ENCODE measurements at places on chromosomes 16 and 17.

DNA sequence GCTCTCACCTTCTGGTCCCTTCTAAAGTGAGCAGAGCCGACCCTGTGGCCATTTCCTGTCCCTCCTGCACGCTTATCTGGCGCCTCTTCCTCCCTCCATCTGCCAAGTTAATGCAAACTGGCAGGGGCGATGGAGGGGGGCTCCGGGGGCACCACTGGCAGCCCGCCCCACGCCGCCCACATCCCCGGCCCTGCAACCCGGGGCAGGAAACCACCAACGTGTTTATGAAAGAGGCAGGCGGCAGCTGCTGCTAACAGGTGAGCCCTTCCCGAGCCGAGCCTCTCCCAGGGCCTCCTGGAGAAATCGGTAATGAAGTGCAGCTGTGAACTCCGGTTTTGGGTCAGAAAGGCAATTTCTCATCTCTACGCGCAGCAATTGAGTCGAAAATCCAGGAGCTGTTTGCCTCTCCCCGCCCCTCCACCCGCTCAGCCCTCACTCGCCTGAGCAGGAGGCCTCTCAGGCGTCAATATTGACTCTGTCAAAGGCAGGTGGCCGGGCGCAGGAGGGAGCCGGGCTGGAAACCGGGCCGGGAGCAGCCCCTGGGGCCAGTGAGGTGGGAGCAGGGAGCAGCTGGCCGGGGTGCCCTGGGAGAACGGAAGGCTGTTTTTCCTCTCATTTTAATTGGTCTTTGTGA, 164.4 kb upstream of the GSE1 start:
- DNase-seq, result no peak

GRCh38 chr17:14112407-14112806, 43.1 kb downstream of the COX10 start:
- no peak for DNase-seq

- DNase-seq, result no peak
Observed at GRCh38 chr16:86240716-86241363, 269.5 kb upstream of the FOXF1 start.

DNA sequence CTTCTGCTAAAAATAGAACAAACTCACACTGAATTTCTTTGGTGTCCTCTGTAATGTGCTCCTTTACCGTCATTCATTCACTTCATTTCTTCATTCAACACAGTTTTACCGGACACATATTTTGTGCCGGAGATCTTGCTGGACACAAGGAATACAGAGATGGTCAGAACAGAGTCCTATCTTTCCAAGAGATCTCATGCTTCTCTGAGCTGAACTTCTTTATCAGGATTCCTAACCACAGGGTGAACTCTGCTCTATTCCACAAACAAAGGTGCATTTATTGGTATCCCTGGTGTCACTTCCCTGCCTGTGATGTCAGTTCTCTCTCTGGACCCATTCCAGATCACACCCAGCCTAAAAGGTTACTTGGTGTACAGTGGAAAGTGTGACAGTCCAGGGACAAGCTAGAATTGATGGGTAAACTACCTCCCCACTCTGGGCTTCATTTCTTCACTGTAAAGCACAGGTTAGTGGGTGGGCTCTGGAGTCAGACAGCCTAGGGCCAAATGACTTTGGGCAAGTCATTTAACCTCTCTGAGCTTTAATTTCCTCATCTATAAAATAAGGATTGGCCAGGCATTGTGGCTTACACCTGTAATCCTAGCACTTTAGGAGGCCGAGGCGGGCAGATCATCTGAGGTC, 4.2 kb downstream of the IFI35 start:
- no peak for DNase-seq

DNA sequence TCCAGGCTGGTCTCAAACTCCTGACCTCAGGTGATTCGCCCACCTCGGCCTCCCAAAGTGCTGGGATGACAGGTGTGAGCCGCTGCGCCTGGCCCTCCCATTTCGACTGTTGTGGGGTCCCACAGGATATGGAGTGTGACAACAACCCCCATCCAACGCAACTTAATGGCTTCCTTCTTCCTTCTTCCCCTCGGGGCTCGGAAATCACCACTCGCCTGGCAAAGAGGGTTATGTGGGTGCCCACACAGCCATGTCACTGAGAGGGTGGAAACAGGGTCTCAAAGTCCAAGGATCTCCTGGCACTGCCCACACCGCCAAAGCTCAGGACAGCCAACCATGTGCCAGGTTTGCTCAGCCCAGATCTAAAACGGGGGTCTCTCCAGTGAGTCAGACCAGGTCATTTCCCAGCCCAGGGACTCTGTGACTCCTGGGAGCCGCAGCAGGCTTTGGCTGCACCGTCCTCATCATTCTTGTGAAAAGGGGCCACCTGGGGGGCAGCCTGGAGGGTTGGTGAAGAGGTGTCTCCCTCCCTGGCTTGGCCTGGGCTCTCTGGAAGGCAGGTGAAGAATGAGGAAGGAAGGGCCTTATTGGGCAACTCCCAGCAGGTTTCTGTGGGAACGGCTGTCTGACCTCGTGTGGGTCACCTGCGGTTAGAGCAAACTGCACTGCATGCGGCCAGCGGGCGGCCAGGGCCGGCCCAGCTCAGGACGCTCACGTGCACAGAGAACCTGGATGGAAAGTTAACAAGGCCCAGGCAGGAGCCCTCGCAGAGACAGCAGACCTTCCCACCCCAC, 25.3 kb upstream of the LITAF start:
- DNase-seq, result no peak

- DNase-seq, result no peak
Observed at GRCh38 chr16:79282806-79283205, 317.7 kb downstream of the MAF start.

DNA sequence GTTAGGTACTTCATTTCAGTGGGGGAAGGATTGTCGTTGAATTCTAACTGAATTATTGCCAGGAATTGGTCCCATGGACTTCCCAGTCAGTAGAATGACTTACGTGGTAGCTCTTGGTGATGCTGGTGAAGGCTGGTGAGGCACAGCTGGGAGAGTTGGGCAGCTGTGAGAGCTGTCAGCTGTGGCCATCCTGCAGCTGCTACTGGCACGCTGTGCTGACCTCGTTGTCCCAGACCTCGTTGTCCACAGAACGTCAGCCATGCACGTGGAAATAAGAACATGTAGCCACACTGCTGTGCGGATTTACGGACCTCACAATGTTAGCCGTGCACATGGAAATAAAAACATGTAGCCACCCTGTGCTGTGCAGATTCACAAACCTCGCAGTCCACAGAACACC, 102.3 kb downstream of the NPIPB11 start:
- no peak for DNase-seq

DNA sequence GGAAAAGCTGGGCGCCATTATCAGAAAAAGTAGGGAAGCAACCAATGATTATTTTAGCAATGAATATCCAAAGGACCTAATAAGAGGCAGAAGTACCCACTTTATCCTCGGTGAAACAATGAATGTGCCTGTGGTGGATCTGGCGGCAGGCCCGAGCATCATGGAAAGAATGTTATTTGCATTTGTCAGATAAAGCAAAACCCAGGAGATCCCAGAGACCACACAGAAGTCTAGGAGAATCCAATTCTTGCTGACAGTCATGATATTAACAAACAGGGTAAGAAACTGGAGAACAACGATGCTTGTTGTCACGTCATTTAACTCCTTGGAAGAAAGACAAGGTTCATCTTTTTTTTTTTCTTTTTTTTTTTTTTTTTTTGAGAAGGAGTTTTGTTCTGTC, 12.0 kb upstream of the TNRC6A start:
- peak; percentile 86 for DNase-seq

DNA sequence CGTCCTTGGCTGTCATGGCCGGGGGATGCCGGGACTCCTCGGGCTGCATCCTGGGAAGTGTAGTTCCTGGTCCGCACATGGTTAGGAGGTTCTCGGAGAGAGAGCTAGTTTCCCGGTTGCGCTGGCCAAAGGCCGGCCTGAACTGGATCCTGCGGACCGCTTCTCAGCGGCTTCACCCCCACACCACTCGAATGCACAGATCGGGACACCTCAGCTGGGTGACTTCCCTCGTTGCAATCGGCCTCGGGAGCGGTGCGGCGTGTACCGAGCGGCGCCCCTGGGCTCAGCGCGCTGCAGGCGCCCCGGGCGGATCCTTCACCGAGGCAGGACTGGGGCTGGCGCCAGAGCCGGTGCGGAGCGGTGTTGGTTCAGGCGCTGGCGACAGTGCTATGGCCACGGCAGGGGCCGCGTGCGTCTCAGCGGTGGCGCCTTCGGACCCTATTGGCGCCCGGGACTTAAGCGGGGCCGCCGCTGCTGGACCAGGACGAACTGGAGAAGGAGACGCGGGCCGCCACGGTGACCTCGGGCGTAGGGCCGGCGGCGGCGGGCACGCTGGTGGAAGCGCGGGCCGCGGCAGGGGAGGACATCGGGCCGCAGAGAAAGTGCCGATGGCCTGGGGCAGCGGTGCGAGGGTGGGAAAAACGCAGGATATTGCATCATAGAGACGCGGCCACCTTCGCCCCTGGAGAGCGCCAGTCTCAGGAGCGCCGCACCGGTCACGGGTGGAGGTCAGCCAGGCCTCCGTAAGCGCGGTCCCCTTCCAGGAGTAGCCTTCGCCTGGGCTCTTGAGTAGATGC, 11.4 kb downstream of the ZNF629 start:
- peak; percentile 66 for DNase-seq

GRCh38 chr17:68302666-68303065, 11.4 kb downstream of the ARSG start:
- DNase-seq, result no peak

- no peak for DNase-seq
Observed at GRCh38 chr16:57804111-57804837, 2.0 kb upstream of the KIFC3 start.

DNA sequence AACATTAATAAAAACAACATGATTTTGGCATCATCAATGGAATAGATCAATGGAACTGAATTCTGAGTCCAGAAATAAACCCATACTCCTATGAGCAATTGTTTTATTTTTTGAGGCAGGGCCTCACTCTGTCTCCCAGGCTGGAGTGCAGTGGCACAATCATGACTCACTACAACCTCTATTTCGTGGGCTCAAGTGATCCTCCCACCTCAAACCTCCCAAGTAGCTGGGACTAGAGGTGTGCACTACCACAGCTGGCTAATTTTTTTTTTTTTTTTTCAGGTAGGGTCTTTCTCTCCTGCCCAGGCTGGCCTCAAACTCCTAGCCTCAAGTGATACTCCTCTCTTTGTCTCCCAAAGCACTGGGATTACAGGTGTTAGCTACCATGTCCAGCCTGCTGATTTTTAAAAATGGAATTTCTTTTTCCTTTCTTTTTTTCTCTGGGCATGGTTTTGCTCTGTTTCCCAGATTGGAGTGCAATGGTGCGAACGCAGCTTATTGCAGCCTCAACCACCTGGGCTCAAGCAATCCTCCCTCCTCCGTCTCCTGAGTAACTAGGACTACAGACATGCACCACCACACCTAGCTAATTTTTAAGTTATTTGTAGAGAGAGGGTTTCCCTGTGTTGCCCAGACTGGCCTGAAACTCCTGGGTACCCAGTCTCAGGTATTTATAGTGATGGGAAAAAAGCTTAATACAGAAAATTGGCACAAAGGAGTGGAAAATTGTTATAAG, 7.3 kb upstream of the PRDM7 start:
- no peak for DNase-seq

- DNase-seq, result no peak
Observed at GRCh38 chr17:77908501-77908900, 50.0 kb upstream of the TNRC6C start.

DNA sequence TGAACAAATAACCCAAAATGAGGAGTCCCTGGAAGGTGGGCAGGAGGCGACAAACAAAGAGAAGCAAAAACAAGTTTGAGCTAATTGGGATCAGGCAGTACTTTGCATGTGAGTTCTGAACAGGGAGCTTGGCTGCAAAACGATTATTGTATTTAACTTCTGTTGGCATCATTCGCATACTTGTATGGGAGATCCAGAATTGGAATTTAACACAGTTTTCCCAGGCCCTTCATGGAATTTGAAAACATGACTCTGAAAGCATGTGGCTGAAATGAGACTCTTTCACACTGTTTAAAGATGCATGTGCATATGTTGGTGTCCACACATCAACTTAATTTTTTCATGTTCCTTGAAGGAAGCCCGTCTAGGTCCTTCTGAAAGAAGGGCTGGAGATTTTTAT, 674.3 kb downstream of the WWOX start:
- no peak for DNase-seq

DNA sequence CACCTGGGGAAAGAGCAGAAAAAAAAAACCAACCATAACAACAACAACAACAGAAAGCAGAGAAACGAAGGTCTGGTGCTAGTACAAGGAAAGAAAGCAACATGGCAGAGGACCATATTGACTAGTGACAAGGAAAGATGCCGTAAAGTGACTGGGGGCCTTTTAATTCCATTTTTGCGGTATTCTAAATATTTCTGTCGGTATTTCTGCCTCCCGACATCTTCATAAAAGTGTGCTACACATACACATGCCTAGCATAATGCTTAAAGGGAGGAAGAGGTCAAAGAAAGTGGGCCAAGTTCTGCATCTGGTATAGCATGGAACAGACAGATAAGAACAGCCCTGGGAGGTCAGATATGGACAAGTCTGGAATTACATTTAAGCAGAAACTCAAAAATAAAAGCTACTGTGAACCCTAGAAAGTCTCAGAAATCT, 19.5 kb upstream of the RNF43 start:
- no peak for DNase-seq

DNA sequence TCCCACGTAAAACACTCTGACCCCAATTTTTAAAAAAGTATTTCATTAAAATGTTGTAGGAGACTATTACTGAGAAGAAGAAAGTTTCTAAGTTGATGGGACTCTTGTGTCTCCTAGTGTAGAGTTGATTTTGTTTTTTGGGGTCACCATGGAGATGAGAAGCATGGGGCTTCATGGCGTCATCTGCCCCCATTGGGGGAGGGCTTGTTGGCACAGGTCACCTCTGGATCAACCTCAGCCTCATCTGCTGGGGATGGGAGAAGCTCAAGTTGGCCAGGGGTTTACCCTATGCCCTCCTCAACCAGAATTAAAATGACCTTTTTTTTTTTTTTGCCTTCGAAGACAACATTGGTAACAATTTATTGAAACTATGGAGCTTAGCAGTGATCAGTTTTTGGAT, 28.3 kb downstream of the MSI2 start:
- no peak for DNase-seq

- DNase-seq, result no peak
Observed at GRCh38 chr17:77408284-77408683, 267.5 kb downstream of the SEC14L1 start.

- no peak for DNase-seq
Observed at GRCh38 chr17:3688852-3689261, 7.1 kb downstream of the P2RX5 start.

DNA sequence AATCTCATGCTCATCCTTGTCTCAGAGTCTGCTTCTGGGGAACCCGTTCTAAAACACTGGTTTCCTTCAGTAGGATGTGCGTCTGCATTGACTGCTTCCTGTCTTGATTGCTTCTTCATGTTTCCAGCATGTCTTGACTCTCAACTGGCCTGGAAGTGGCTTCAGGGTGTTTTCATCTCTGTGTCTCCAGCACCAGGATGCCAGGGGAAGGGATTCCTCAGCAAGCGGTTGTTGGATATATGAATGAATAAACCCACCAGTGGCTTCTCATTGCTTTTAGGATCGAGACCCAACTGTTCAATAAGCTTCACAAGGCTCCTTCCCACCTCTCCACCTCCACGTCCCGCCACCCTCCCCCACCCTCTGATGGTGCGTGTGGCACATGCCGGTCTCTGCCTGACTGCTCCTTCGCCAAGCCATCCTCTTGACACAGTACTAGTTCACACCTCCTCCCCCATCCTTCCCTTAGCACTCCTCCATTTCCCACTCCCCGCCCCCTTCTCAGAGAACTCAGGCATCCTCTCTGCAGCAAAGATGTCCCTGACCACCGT, 14.1 kb upstream of the TNS4 start:
- DNase-seq, result no peak

- DNase-seq, result peak; percentile 69
Observed at GRCh38 chr17:550041-550398, 164.6 kb downstream of the VPS53 start.

GRCh38 chr16:68642436-68643101, 2.5 kb upstream of the CDH3 start:
- peak; percentile 50 for DNase-seq

- DNase-seq, result peak; percentile 97
Observed at GRCh38 chr17:42814633-42815399, 9.3 kb downstream of the BECN1 start.

Measured in astrocyte (in vitro differentiated cells and primary cell).